Renal cortical epithelial cell (primary cell): ENCODE measurements at places on chromosomes 5 and 9. TPM values are rescaled to one million over a fixed set of nuclear protein-coding genes. Genes with fewer than 3 reads are reported as not detected.

CA9 gene
- total RNA-seq: 6.8 and 6.9 TPM in 2 replicates

GMCL2 gene
- not detected in 2 replicates for total RNA-seq

GPR151 gene
- total RNA-seq: not detected in 2 replicates

RNF183 gene
- total RNA-seq: 0.80 and 1.2 TPM in 2 replicates

GPR150 gene
- total RNA-seq: 0.69 TPM in 1 of 2 replicates, not detected in the other

TEX48 gene
- not detected in 2 replicates for total RNA-seq

CDC25C gene
- 0.35 and 2.6 TPM in 2 replicates for total RNA-seq

PRSS3 gene
- total RNA-seq: 0.45 and 1.6 TPM in 2 replicates

CCL21 gene
- total RNA-seq: not detected in 2 replicates
